Astrocyte (in vitro differentiated cells and primary cell): ENCODE measurements at places on chromosomes 6 and 20.

- H3K27me3 ChIP-seq: no peaks in the 10 kb centered on the region
Measured at GRCh38 chr6:131183427-131184095, 48.3 kb downstream of the AKAP7 start.

DNA sequence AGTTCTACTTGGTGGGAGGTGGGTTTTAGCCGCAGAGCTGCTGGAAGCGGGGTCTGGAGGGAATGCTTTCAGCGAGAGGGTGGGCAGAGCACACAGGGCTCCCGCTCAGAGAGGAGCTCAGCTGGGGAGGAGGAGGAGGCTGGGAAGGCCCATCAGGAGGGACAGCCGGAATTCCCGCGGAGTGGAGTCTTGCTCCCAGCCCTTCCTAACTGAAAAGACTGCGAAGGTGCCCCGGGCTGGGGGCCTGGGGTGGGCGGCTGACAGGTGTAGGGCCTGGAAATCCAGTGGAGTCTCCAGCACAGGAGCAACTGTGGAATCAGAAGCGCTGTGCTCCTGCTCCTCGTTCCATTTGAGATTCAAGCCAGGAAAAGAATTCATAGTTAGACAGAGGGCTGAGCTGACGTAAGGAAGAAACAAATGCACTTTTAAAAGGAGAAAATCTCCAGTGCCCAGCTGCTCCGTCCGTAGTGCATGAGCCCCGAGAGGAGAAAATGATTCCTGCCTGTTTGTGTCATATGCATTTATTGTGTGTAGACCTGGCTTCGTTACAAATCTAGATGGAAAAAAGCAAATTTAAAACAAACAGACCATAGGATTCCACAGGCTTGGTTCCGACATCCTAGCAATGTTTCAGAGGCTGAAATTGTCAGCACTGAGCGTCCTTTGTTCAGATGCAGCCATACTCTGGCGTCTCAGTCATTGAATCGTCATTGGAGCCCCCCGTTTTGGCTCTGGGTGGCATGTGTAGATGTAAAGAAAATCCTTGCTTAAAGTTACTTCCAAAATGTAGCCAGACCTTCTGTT is 197.7 kb downstream of the SMOC2 start:
- no peaks in the 10 kb centered on the region for H3K4me1 ChIP-seq
- H3K4me3 ChIP-seq: no peak overlapping the region
- DNase-seq: no peak
- no peaks in the 10 kb centered on the region for H3K27me3 ChIP-seq

GRCh38 chr6:157023958-157024357 is 246.8 kb downstream of the ARID1B start:
- H3K27ac ChIP-seq: no peak overlapping the region
- no peak overlapping the region for H3K4me3 ChIP-seq
- peaks cover 3% of the 10 kb centered on the region for H3K4me1 ChIP-seq
- H3K27me3 ChIP-seq: no peaks in the 10 kb centered on the region
- peak; percentile 81 for DNase-seq
- no peaks in the 10 kb centered on the region for H3K36me3 ChIP-seq

GRCh38 chr6:163563318-163563717 is 148.8 kb downstream of the QKI start:
- DNase-seq: no peak
- no peak overlapping the region for H3K4me3 ChIP-seq
- H3K4me1 ChIP-seq: no peaks in the 10 kb centered on the region
- H3K27me3 ChIP-seq: no peaks in the 10 kb centered on the region

DNA sequence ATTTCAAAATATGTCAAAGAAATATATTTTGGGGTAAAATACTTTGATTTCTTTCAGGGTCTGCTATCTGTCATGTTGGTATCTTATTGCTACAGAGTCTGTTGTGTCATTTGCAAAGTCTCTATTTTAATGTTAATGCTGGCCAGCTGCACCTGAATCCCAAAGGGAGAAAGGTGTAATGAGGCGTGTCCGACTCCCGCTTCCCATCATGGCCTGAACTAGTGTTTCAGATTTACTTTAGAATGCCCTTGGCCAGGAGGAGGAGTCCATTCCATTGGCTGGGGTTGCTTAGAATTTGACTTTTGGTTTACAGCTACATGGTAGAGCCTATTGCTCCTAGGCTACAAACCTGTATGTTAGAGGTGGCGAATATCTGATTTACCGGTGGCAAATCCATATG is 69.3 kb downstream of the FAM50B start:
- H3K36me3 ChIP-seq: no peaks in the 10 kb centered on the region
- no peaks in the 10 kb centered on the region for H3K27me3 ChIP-seq
- DNase-seq: no peak
- H3K4me3 ChIP-seq: no peak overlapping the region

GRCh38 chr6:97021194-97021593 is 96.7 kb downstream of the KLHL32 start:
- no peaks in the 10 kb centered on the region for H3K36me3 ChIP-seq
- DNase-seq: no peak
- H3K27ac ChIP-seq: no peak overlapping the region
- no peak overlapping the region for H3K4me3 ChIP-seq
- H3K4me1 ChIP-seq: no peaks in the 10 kb centered on the region

GRCh38 chr6:142444376-142444775 is 142.6 kb downstream of the ADGRG6 start:
- H3K4me3 ChIP-seq: no peak overlapping the region
- H3K27me3 ChIP-seq: no peaks in the 10 kb centered on the region
- peak; percentile 6 for DNase-seq
- no peaks in the 10 kb centered on the region for H3K4me1 ChIP-seq
- H3K27ac ChIP-seq: no peak overlapping the region

GRCh38 chr20:51985013-51985415 is 182.7 kb upstream of the SALL4 start:
- H3K4me1 ChIP-seq: peaks cover 10% of the 10 kb centered on the region
- H3K27ac ChIP-seq: peak overlapping the region; percentile 71
- DNase-seq: peak; percentile 95

GRCh38 chr6:100453701-100454521 is 10.8 kb downstream of the SIM1 start:
- peaks cover 3% of the 10 kb centered on the region for H3K4me1 ChIP-seq
- H3K36me3 ChIP-seq: no peaks in the 10 kb centered on the region
- H3K27ac ChIP-seq: no peak overlapping the region
- peaks cover 100% of the 10 kb centered on the region for H3K27me3 ChIP-seq
- no peak for DNase-seq

DNA sequence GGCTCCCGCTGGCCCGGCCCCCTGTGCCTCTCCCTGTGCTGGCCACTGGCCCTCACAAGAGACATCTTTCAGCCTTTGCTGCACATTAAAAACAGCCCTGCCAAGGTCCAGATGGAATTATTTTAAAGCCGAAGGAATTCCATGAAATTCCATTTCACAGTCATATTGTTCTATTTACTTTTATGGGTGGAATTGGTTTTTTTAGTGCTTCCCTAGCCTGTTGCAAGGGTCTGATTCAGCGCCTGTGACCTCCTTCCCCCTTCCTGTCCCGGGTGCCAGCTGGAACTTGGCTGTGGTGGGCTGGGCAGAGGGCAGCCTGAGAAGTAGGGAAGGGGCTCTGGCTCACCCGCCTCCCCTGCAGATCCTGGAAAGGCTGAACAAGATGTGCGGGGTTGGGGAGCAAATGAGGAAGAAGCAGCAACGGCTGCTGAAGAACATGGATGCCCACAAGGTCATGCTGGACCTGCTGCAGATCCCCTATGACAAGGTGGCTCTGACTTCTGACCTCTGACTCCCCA is 34.3 kb downstream of the UQCC2 start:
- no peaks in the 10 kb centered on the region for H3K27me3 ChIP-seq
- peaks cover 28% of the 10 kb centered on the region for H3K4me1 ChIP-seq
- no peak overlapping the region for H3K4me3 ChIP-seq
- H3K27ac ChIP-seq: no peak overlapping the region
- H3K36me3 ChIP-seq: no peaks in the 10 kb centered on the region

GRCh38 chr20:50194831-50195523 is 4.3 kb downstream of the CEBPB start:
- H3K27me3 ChIP-seq: no peaks in the 10 kb centered on the region
- no peak for DNase-seq
- no peak overlapping the region for H3K27ac ChIP-seq
- H3K36me3 ChIP-seq: no peaks in the 10 kb centered on the region
- H3K4me3 ChIP-seq: no peak overlapping the region

GRCh38 chr6:39907871-39908575 is 26.2 kb downstream of the MOCS1 start:
- H3K4me1 ChIP-seq: no peaks in the 10 kb centered on the region
- H3K27me3 ChIP-seq: no peaks in the 10 kb centered on the region
- no peak overlapping the region for H3K27ac ChIP-seq
- no peak overlapping the region for H3K4me3 ChIP-seq
- no peak for DNase-seq

- H3K27me3 ChIP-seq: no peaks in the 10 kb centered on the region
- no peak overlapping the region for H3K27ac ChIP-seq
- no peak overlapping the region for H3K4me3 ChIP-seq
- H3K4me1 ChIP-seq: no peaks in the 10 kb centered on the region
- no peak for DNase-seq
Measured at GRCh38 chr6:143253586-143253985, 192.9 kb downstream of the AIG1 start.

GRCh38 chr6:52531834-52532233 is 45.0 kb downstream of the TRAM2 start:
- no peaks in the 10 kb centered on the region for H3K27me3 ChIP-seq
- H3K27ac ChIP-seq: no peak overlapping the region
- DNase-seq: no peak
- peaks cover 22% of the 10 kb centered on the region for H3K4me1 ChIP-seq
- no peak overlapping the region for H3K4me3 ChIP-seq
- peaks cover 31% of the 10 kb centered on the region for H3K36me3 ChIP-seq

GRCh38 chr20:62548471-62548870 is 72.7 kb upstream of the GATA5 start:
- H3K4me1 ChIP-seq: no peaks in the 10 kb centered on the region
- H3K36me3 ChIP-seq: no peaks in the 10 kb centered on the region
- no peak overlapping the region for H3K27ac ChIP-seq
- DNase-seq: no peak

- H3K36me3 ChIP-seq: no peaks in the 10 kb centered on the region
- DNase-seq: no peak
- peaks cover 81% of the 10 kb centered on the region for H3K27me3 ChIP-seq
- peaks cover 3% of the 10 kb centered on the region for H3K4me1 ChIP-seq
- H3K27ac ChIP-seq: no peak overlapping the region
Measured at GRCh38 chr20:46898423-46898822, 3.8 kb downstream of the EYA2 start.

GRCh38 chr6:138971601-138972000 is 16.5 kb downstream of the REPS1 start:
- H3K4me1 ChIP-seq: peaks cover 43% of the 10 kb centered on the region
- H3K27ac ChIP-seq: peak overlapping the region; percentile 89
- H3K27me3 ChIP-seq: no peaks in the 10 kb centered on the region
- DNase-seq: peak; percentile 25

DNA sequence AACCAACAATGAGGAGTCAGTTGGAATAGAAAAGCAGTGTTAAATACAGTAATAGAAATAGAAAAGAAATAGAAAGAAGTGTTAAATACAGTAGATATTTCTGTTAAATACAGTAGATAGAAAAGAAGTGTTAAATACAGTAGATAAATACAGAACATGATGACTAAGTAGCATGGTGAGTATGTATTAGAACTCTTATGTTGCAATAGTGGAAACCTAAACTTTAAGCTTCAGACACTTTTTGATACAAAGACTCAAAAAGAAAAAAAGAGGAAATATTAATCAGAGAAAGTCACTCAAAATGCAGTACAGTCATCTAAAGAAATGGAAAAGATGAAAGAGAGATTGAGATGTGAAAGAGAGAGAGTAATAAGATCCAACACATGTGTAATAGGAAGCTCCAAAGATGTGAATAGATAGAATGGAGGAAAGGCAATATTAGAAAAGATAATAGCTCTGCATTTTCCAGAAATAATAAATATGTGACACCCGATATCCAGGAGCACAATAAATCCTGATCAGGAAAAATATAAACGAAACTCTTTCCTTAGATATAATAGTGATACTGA is 131.5 kb upstream of the KCNK16 start:
- H3K36me3 ChIP-seq: no peaks in the 10 kb centered on the region
- no peak for DNase-seq
- no peak overlapping the region for H3K4me3 ChIP-seq
- peaks cover 12% of the 10 kb centered on the region for H3K4me1 ChIP-seq
- no peaks in the 10 kb centered on the region for H3K27me3 ChIP-seq

- no peak overlapping the region for H3K4me3 ChIP-seq
- peaks cover 23% of the 10 kb centered on the region for H3K36me3 ChIP-seq
- DNase-seq: no peak
- no peak overlapping the region for H3K27ac ChIP-seq
Measured at GRCh38 chr20:5095931-5096330, 23.8 kb downstream of the PCNA start.
